Kidney tubule cell (primary cell): ENCODE measurements at places on chromosomes 4 and X.

DNA sequence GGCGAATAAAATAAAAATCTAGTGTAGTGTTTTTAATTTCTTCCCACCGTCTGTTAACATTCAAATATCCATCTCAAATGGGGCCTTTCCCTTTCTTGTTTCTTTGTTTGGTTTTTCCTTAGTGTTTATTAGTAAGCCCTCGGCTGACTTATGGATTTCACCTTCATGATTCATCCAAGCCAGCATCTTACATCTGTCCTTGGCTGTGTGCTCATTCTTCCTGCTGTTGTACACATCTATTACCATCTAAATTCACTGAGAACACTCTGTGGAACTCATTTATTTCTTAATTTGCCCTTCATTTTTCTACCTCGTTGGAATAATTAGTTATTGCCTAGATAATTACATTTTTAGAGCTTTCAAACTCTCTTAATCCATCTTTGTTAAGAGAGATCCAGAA, 84.9 kb downstream of the SPCS3 start:
- peak; percentile 42 for DNase-seq

- DNase-seq = peak; percentile 57
Observed at GRCh38 chr4:147370473-147370872, 110.4 kb upstream of the EDNRA start.

- peak; percentile 13 for DNase-seq
Observed at GRCh38 chr4:186621959-186622553, 66.7 kb upstream of the MTNR1A start.

- peak; percentile 77 for DNase-seq
Observed at GRCh38 chrX:100979881-100980607, 10.5 kb downstream of the ARL13A start.
